ENCODE measurements at places on chromosomes 12 and 14.

DNA sequence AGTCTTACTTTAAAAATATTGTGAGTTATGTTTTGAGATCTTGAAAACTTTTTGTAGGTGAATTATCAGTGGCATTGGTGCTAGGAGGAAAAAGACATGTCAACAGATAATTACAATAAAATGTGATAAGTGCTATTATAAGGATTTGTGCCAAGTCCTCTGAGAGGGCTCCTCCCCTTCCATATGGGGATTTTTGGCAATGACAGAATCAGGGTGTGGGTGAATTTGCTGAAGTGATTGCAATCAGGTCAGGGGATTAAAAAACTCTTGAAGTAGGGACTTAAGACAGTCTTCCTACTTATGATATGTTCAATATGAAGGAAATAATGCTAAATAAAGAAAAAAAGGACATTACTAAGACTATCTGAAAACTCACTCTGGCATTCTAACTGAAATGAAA, 122.5 kb downstream of the SLC15A5 start:
- DNase-seq = no peak

DNA sequence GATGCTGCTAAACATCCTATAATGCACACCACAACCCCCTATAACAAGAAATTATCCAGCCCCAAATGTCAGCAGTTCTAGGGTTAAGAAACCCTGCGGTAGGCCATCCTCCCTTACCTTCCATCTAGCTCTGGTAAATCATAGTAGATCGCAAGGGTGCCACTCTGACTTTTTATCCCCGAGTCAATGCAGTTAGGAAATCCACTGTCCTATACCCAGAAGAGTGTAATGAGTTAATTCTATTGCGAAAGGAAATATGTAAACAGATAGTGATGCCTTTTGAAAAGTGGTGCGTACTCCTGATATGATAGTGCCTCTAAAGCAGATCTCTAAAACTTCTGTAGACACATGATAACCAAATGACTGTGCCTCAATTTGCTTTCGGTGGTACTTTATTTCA, 29.8 kb downstream of the SCFD1 start:
- no peak for DNase-seq

DNA sequence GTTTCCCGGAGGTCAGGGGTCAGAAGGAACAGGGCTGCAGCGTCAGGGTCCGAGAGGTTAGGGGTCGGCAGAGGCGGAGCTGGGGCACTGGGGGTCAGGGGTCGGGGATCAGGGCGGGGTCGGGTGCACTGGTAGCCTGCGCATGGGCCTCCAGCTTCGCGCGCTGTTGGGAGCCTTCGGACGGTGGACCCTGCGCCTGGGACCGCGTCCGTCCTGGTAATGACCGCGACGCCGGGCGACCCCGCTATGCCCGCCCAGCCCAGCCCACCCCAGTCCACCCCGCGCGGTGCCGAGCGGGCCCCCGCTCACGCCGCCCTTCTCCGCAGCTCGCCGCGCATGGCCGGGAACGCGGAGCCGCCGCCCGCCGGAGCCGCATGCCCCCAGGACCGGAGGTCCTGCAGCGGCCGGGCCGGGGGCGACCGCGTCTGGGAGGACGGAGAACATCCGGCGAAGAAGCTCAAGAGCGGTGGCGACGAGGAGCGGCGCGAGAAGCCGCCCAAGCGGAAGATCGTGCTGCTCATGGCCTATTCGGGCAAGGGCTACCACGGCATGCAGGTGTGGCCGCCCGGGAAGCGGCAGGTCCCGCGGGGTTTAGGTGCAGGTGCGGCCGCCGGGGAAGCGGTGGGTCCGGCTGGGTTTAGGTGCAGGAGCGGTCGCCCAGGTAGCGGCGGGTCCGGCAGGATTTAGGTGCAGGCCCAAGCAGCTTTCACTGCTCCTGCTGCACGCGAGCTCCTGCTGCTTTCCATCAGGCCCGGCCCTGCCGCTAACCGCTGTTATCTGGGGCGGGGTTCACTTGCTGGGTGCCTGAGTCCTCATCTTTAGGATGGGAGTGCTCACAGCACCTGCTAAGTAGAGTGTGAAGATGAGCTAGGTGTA, 743 bp downstream of the PUS1 start:
- DNase-seq = no peak

- peak; percentile 82 for DNase-seq
Measured at GRCh38 chr12:119613319-119613936, 19.9 kb downstream of the TMEM233 start.

- DNase-seq = peak; percentile 100
Measured at GRCh38 chr14:74620497-74620921, 8.5 kb upstream of the LTBP2 start.

DNA sequence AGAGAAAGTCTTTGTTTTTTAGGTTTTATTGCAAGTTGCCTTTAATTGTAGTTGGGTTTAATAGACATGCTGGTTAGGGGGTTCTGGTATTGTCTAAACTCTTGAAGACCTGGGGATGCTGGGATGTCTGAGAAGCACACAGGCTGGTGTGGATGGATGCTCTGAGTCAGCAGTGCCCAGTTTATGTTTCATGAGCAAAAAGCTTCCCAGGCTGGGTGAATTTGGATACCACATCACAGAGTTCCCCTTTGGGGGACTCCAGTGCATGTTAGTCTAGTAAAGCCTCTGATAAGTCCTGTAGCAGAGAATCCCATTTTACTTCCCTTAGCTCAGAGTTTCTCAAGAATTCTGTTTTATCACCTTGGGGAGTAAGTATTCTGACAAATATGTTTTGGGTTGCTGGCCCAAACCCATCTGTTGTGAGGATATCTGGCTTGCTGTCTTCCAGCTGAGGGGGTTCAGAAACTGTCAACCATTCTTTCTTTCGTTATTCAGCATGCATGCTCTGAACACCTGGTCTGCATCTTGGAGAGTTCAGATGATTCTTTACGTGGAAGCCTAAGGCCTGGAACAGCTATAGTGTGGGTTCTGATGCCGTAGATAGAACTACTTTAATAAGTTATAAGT, 509.1 kb downstream of the VRK1 start:
- DNase-seq = no peak

GRCh38 chr12:59940631-59941342, 345.0 kb downstream of the SLC16A7 start:
- peak; percentile 33 for DNase-seq

GRCh38 chr12:19518209-19518608, 78.9 kb downstream of the AEBP2 start:
- no peak for DNase-seq

DNA sequence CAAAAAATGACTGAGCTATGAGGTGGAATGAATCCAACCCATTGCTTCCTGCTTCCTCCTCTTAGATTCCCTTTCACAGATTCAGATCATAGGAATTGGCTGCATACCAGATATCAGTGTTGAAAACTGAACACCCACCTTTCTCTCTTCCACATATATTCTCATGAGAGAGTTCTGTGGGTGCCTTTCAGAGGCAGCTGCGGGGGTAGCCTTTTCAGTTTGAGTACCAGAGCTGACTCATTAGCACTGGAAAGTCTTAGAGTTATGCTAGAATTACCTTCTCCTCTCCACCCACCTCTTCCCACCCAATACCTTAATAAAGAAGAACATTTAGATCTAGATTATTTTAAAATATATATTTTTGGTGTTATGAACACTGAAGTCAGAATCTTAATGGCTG, 495.4 kb upstream of the SEL1L start:
- DNase-seq = no peak
